ENCODE measurements at places on chromosomes 11 and 22.

DNA sequence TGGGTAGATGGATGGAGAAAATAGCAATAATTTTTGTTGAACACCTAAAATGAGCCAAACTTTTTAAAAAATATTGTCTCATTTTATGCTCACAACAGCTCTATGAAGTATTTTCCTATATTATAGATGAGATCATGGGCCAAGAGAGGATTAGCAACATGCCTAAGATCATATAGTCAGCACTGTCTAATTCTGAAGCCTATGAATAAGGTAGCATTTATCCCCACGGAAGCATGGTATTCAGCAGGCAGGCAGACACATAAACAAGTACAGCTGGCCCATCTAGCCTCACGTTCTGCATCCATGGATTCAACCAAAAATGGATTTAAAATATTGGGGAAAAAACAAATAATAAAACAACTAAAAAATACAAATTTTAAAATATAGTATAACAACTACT, 21.9 kb upstream of the RAB30 start:
- DNase-seq, result no peak

DNA sequence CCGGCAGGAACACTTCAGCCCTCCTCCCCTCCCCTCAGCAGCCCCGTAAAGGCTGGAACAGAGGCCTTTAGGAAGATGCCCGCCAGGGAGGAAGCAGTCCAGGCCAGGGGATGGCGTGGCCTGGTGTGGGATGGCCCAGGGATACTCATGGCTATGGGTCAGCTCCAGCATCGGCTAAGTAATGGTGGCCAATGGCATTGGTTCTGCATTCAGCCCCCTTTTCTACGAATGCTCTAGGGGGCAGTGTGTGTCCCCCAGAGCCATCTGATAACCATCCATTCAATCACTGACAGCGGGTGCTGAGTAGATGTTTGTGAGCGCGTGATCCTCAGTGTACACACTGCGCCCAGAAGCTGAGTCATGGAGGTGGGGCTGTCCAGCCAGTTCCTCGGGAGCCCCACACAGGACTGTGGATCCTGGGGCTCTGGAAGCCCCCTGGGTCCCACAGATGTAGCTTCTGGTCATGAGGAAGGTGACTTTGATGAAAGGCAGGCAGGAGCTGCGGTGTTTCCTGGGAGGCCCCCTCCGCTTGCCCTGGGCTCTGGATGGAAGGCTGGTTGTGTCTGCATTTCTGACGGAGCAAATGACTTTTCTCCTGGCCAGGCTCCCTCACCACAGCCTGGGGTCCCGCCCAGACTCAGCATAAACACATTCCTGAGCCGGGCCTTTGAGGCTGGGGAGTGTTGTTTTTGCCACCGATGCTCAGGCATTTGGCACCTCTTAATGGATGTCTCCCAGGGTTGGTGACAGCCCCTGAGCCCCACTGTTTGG, 46.5 kb downstream of the FBLN1 start:
- no peak for DNase-seq

- no peak for DNase-seq
These were observed 28.8 kb downstream of the VSTM5 start for GRCh38 chr11:93821617-93822016.

DNA sequence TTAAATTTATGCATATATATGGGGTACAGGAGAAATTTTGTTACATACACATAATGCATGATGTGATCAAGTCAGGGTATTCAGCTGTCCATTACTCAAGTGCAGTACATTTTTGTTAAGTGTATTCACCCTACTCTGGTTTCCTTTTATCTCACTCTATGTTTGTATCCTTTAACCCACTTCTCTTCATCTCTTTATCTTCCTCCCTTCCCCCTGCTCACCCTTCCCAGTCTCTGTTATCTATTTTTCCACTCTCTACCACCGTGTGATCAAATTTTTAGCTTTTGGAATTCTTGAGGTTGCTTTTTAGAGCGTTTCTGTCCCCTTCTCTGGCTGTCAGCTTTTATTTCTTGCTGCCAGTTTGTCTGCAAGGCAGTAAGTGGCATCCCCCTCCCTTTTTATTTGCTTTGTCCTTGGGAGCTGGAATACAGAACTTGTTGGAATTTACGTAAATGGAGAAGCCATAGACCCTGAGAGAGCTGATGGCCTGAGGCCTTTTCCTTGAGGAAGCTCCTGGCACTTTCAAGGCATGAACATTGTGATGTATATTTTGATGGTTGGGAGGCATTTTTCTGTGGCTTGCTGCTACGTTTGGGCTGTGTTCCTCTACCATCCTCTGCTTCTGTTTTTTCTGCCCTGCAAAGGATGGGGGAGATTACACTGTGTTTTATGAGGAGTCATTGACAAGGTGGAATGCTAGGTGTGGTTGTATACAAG, 148.6 kb downstream of the LDLRAD3 start:
- DNase-seq, result no peak

DNA sequence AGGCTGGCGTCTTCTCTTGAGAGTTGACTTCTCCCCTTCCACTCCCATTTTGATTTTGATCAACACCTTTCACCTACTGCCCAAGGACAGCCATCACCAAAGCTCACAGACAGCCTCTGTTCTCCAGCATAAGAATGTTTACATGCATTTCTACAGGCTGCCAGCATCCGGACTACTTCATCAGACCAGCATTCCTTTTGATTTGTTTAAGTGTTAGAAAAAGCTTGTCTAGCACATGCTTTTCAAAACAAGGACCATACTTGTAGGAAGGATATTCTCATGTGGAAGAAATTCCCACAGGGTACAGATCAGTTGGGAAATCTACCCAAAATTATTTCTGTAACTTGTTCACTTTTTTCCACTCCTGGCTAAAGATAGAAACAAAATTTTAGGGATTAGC, 6.2 kb upstream of the KCNA4 start:
- DNase-seq, result no peak

- DNase-seq, result no peak
These were observed 12.5 kb downstream of the CCDC34 start for GRCh38 chr11:27350511-27350910.

Measured in natural killer cell (primary cell).